ENCODE measurements at places on chromosomes 1 and 21.

- DNase-seq: no peak
Measured at GRCh38 chr21:30329203-30329875, 8.2 kb downstream of the KRTAP27-1 start.

GRCh38 chr1:203225071-203225470 lies 4.4 kb downstream of the CHIT1 start:
- no peak for DNase-seq

DNA sequence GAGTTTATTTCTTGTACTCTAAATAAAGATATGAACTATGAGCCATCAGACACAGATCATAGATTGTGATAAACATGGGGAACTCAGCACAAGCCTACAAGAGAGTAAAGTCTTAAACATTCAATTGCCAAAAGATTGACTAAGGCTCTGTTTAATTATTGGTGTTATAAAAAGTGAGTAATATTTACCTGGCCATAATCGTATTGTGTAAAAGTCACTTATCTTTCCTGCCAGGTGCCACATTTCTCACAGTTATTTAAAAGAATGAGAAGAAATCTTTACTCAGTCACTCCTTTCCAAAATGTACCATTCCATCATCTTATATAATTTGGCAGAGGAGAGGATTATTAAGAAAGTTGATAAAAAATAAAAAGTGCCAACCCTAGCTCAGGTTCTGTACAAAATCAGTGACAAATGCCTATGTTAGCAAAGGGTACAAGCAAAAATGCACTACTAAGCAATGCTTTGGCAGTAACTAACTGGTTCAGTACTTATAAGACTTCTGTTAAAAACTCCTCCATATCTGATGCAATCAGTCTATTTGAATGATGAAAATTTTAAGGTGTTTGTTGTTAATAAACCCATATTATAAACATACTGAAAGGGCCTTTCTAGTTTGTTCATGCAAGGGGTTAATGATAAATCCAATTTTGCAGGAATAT lies 5.8 kb upstream of the NR5A2 start:
- DNase-seq: no peak

GRCh38 chr1:107141491-107142126 lies 770 bp downstream of the NTNG1 start:
- no peak for DNase-seq

DNA sequence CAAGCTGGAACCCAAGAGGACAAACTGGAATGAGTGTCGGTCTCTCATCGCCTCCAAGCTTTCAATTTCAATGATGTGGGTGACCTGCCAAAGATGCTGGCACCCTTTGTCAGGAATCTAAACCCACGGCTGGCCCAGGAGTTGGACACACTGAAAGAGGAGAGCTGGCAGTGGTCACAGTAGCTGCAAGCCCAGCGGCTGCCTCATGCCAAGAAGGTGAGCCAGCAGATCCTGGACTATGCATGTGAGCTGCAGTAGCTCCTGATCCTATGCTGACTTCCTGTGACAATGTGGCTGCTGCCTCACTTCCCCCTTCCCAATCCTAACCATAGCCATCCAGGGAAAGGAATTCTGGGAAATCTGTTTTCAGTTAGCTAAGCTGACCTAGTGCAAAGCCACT lies 117.0 kb upstream of the VAV3 start:
- DNase-seq: no peak

GRCh38 chr1:236023926-236024565 lies 40.8 kb downstream of the NID1 start:
- no peak for DNase-seq

DNA sequence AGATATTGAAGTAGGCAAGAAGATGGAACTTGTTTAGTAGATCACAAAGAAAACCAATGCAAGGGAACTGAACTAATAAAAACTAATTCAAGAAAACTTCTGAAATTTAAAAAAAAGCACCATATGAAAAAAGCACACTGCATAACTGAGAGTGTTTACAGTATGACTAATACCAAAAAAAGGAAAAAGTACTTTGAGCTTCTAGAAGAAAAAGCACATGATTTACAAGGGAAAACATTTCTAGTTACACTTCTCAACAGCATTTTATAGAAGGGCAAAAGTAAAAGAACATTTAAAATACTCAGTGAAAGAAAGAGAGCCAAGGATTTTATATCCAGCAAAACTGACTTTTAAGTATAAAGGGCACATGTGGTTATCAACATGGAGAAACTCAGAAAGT lies 233.6 kb downstream of the RPS6KC1 start:
- no peak for DNase-seq
